ENCODE measurements at places on chromosomes 11 and 22.

- DNase-seq = peak; percentile 79
Observed at GRCh38 chr11:34044664-34045485, 6.7 kb upstream of the CAPRIN1 start.

DNA sequence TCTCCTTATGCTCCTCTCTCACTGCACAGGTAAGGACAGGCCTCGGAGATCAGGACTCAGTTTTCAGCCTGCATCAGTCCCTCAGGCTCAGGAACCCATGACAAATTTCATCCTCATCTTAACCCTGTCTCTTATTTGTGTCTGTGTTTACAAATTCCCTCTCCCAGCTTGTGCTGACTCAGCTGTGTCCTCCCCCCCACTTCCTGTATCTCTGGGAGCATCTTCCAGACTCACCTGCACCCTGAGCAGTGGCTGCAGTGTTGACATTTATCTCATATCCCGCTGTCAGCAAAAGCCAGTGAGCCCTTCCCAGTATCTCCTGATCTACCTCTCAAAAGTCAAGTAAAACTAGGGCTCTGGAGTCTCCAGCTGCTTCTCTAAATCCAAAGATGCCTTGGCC lies 65.6 kb upstream of the VPREB1 start:
- DNase-seq = no peak

GRCh38 chr11:27234961-27235360 lies 128.1 kb downstream of the CCDC34 start:
- no peak for DNase-seq

DNA sequence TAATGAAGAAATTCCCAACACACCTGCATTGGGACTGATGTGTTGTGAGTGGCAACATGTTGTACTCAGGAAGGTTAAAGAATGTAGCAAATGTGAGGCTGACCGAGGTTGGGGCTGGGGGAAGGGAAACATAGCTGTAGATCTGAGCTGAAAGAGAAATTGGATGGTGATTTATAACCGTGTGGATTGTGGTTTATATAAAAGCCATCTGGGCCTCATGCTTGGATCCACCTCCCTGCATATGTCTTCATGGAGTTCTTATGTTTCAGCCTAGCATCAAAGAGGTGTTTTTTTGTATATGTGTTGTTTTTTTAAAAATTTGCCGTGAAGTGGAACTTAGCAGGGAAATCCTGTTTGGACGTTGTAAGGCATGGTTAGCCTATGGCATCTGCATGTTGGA lies 141.3 kb downstream of the NAV2 start:
- no peak for DNase-seq

- no peak for DNase-seq
Observed at GRCh38 chr11:2374456-2375201, 2.5 kb upstream of the CD81 start.

- no peak for DNase-seq
Observed at GRCh38 chr22:19115628-19116027, 6.6 kb downstream of the DGCR2 start.

All from LoVo (cell line).